ENCODE measurements at places on chromosomes 2 and 18.

DNA sequence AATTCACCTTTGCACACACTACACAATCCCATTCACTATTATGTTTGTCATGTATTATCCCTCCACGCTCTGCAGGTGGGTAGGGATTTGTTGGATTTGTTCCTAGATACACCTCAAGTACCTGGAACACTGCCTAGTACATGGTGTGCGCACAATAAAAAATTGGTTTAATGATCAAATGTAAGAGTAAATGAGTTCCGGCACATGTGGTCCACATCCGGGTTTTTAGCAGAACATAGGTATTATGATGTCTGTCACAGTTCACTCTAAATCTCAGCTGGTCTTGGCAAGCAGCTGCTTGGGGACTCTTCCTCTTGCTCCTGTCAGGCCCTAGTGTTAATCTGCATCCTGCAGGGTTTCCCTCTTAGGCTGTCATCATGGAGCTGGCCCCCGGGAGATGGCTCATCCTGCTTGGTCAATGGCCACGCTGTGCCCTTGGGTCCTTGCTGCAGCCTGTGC lies 21.8 kb upstream of the IL1R1 start:
- DNase-seq, result no peak

DNA sequence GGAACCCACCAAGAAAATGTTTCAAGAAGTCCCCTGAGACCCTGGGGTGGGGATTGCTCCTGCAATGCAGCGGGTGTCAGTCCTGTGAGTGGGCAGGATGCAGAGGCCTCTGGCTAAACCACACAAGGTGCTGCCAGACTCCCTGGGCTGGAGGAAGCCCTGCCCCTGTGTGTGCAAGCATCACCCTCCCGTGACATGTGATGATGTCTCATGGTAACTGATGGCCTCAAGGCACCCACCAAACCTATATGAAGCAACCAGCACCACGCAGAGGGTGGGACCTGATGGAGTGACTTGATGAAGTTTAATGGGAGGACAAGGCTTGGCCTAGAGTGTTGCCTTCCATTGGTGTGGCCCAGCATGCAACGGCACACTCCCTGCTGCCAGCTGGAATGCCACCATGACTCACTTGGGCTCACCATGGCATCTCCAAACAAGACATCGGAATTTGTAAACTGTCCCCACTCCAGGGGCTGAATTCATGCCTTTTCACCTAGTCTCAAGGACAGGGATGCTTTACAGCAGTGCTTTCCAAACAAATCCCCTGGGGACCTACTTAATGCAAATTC lies 8.7 kb upstream of the SLC14A1 start:
- no peak for DNase-seq

GRCh38 chr2:10028407-10028987 lies 14.9 kb upstream of the KLF11 start:
- DNase-seq, result no peak

- DNase-seq, result no peak
These were observed 205.4 kb downstream of the HDAC4 start for GRCh38 chr2:239195318-239195871.

GRCh38 chr18:3902676-3903075 lies 452.7 kb downstream of the TGIF1 start:
- DNase-seq, result no peak

- DNase-seq, result no peak
These were observed 280.7 kb upstream of the HNRNPA3 start for GRCh38 chr2:176931588-176932563.

DNA sequence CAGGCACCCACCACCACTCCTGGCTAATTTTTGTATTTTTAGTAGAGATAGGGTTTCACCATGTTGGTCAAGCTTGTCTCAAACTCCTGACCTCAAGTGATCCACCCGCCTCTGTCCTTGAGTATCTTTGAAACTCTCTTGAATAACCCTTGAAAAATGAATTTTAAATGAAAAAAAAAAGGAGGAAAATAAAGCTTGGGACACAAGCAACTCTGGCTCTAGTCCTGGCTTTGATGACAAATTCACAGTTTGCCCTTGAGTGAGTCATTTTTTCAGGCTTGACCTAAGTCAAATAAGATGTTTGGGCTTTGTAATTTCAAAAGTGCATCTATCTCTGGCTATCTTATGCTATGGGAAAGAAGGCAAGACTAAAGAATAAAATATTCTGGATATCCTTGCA lies 79.0 kb upstream of the TRIB2 start:
- no peak for DNase-seq

DNA sequence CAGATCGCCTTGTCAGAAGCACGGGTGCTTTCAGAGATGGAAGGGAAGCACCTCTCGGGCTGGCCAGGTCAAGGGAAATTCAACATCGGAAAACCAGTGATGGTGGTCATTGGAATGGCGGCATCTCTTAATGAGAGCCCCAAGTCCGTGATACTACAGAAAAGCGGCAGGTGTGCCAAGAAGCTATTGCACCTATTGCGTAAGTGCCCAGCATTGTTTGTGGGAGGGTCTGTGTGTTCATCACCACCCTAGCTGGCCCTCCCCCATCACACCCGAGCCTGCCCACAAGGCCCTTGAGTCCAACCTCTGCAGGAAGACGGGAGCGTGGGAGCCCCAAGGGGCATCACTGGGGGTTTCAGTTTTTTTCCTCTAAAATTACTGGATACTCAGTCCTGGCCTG lies 100.7 kb downstream of the DGKD start:
- DNase-seq, result no peak

GRCh38 chr2:67612576-67613042 lies 215.5 kb downstream of the ETAA1 start:
- DNase-seq, result no peak

GRCh38 chr2:145038041-145038525 lies 518.2 kb upstream of the ZEB2 start:
- no peak for DNase-seq

DNA sequence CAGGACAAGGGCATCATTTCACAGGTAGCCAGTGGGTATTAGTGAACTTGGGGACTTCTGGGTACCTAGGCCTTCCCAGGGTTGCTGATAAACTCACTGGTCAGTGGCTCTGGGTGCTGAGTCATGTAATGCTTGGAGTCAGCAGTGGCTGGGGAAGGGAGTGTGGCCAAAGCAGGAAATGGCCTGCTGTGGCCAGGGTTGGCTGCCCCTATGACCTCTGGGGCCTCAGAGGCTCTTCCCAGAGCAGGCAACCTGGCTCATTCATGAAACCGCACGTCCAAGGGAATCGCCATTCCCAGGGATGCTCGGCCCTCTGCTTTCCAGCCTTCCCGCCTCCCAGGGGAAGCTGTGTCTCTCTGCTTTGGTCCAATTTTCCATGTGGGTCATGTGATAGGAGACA lies 294.9 kb downstream of the DYSF start:
- DNase-seq, result no peak

GRCh38 chr2:240791821-240792628 lies 28.0 kb downstream of the KIF1A start:
- no peak for DNase-seq

DNA sequence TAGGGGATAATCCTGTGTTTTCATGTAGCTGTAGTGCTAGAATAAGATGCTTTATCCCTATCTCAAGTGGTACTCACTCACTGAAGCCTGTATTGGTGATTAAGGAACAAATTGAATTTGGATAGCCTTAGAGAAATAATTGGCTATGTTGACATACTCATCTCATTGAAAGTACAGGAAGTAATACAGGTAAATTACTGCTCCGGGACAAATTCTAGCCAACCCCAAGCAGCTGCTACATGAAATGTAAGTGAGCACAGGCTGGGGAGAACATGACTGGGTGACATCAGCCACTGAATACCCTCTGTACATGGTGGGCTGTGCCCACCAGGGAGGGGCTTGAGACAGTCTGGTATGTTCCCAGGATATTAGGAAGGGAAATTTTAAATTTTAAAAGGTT lies 188.4 kb upstream of the RASGRP3 start:
- no peak for DNase-seq

GRCh38 chr2:181124497-181124896 lies 144.1 kb downstream of the UBE2E3 start:
- DNase-seq, result no peak

GRCh38 chr2:15956230-15956629 lies 15.9 kb downstream of the MYCN start:
- DNase-seq, result no peak

DNA sequence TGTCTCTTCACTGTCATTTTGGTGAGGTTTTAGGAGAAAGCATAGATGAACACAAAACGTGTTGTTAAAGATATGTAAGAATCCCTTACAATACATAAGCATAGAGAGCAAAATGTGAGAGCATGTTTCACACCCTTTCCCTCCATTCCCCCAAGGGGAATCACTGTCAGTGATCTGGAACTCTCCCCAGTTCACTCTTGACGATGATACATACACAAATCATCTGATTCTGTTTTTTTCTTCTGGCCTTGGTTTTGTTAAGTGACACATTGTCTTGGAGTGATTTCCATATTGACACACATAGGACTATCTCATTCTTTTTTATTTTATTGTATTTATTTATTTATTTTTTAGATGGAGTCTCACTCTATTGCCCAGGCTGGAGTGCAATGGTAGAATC lies 53.7 kb upstream of the TANC1 start:
- no peak for DNase-seq

DNA sequence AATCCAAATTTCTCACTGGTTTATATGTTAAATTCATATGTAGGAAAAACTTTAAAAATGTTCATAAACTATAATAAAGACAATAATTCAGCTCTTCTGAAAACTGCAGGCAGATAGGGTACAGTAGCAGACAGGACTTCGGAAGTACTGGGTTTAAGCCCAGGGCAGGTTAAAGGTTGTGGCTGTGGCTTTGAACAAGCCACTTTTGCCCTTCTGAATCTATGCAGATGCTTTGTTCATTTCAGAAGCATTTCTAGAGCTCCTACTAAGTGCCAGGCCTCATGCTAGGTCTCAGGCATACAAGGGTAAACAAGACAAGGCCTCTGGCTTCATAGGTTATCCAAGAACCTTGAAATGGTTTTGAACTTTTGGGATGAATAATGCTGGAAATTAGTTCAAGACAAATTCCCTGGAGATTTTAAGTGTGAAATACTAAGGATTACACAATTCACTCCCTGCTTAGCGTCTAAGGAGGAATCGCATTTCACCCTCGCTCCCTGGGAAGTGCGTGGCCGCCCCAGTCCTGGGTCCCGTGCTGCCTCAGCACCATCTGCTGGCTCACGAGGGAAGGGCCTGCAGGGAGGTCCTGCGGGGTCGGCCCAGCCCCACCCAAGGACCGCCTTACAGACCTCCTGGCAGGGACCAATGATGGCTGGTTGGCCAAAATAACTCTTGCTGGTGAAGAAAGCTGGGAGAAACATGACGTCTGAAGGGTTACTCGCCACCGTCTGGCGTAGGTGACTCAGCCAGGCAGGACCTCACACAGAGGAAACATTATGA lies 67.7 kb upstream of the L3MBTL4 start:
- no peak for DNase-seq

DNA sequence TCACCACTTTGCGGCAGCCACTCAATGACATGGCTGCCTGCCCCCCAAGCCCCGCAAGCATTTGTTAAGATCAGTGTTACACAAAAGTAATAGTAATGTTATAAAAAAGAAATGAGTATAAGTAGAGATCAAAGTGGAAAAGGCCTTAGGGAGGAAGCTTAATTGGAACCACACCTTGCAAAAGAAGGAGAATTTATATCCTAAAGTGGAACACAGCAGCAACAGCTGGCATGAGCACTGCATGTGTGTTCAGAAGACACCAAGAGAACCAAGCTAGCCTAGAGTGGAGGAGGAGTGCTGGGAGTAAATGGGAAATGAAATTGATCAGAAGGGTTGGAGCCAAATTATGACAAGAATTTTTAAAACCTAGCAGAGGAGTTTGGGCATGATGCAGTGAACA lies 73.1 kb upstream of the STK17B start:
- no peak for DNase-seq

- no peak for DNase-seq
These were observed 9.3 kb upstream of the LRRC30 start for GRCh38 chr18:7221424-7222155.

DNA sequence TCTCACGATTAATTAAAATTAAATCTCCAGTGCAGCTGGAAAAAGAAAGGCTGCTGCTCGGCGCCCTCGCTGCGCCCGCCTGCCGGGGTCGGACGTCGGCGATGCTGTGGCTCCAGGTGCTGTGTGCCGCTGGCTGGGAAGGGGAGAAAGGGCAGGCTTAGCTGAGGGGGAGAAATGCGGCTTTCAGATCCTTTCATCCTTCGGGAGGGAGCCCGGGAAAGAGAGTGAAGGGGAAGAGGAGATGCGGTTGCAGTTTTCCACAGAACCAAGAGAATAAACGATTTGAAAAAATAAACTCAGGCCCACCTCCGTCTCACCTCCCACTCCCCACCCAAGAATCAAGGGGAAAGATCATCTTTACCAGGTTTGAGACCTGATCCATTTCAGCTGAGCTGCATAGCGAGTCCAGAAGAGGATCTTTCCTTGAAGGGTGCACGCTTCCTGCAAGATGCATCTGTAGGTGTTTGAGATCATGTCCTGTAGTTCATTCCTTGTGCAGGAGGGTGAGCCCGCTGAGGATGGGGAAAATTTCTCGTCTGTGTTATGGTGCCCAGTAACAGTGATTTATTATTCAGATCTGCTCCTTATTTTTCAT lies 495 bp downstream of the TMEM169 start:
- DNase-seq, result no peak

DNA sequence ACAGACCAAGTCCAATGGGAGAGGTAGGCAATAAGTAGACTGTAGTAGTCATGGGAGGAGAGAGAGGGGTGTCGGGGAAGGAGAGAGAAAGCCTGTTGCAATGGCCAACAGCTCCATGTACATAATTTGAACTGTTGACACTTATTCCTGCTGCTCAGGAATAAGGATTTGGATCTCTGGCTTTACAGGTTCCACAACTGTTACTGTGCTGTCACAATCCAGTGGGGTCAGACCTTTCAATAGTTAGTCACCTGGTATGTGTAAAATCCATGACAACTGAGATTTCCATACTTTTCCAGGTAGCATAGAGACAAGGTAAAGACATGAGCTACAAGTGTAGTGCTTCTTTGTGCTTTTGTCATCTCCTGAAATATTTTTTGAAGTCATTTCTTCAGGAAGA lies 47.5 kb upstream of the RIOK3 start:
- no peak for DNase-seq

GRCh38 chr2:143481733-143482132 lies 352.5 kb downstream of the ARHGAP15 start:
- no peak for DNase-seq

DNA sequence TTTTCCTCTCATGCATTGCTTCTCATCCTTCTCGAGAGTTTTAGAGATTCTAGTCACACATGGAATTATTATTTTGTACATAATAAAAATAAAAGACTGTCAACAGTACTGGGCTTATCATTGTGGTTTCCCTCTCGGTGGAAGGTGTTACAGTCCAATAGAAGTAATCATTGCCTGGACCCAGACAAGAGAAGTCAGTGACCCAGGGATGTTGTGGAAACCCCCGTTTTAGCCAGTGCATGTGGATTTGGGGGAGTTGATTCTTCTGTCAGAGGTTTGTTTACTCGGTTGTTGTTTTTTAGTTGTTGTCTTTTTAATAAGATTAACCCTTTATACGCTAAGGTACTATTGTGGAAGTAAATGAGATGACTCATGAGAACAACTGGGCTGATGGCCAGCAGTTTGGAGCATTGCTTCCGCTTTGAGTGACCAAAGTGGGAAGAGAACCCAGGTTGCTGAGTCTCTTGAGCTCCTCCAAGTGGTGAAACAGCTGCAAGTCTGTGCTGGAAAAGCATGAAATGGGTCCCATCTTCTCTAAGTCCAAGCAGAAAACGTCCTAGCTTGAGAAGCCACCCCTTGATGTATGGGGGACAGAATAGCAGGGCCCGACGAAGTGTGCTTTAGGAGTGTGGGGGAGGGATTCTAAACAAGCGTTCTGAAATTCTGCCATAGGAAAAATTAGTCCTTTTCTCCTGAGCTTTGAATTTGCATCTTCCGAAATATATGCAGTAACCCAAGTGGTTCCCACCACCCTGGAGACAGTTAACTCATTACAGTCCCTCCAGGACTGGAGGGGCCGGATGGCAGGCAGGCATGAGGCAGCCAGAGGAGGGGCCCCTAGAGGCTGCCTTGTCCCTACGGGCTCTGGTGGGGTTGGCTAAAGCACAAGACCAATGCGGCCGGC lies 61.8 kb upstream of the GPR45 start:
- no peak for DNase-seq
